Activated CD4-positive, alpha-beta T cell treated with anti-CD3 and anti-CD28 coated beads for 36 hours (primary cell): ENCODE measurements at places on chromosomes 5 and 9. TPM values are rescaled to one million over a fixed set of nuclear protein-coding genes. Genes with fewer than 3 reads are reported as not detected.

DNA sequence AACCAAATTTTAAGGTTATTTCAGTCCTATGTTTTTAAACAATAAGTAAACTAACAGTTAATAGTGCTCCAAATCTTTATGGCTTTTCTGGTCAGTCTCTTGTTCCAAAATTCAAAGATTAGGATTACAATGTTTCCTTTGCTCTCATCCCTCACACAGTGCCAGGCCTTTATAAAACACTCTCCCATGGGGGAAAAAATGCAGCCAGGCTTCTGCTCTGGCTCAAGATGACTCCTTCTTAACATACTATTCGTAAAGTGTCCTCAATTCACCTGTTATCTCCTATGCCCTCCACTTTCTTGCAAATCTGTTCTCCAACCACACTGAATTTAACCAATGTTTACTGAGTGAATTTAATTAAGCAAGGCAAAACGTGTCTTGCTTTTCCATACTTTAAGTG lies 1.4 kb downstream of the CEP120 start:
- peaks cover 35% of the 10 kb centered on the region for H3K4me1 ChIP-seq
- no peak overlapping the region for H3K27ac ChIP-seq
- peaks cover 12% of the 10 kb centered on the region for H3K36me3 ChIP-seq
- no peak overlapping the region for H3K4me3 ChIP-seq
- H3K27me3 ChIP-seq: no peaks in the 10 kb centered on the region
- DNase-seq: no peak

DNA sequence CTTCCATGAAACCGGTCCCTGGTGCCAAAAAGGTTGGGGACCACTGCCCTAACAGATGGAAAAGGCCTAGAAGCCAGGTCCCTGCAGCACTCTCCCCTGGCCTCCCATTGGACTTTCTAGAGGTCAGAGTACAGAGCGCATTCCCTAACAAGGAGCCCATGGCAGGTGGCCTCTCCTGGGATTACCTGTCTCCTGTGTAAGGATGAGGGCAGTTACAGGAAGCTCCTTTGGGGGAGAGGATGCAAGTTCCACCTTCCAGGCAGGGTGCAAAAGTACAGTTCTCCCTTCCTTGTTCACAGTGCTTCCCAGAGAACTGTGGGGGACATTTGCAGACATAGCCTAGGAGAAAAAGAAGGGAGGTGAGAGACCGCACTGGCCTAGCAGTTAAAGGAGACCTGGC lies 62.4 kb downstream of the SLC36A1 start:
- no peaks in the 10 kb centered on the region for H3K27me3 ChIP-seq
- no peaks in the 10 kb centered on the region for H3K36me3 ChIP-seq

The IL33 gene
- total RNA-seq: not detected

The TTLL11 gene
- total RNA-seq: 1.3 TPM

DNA sequence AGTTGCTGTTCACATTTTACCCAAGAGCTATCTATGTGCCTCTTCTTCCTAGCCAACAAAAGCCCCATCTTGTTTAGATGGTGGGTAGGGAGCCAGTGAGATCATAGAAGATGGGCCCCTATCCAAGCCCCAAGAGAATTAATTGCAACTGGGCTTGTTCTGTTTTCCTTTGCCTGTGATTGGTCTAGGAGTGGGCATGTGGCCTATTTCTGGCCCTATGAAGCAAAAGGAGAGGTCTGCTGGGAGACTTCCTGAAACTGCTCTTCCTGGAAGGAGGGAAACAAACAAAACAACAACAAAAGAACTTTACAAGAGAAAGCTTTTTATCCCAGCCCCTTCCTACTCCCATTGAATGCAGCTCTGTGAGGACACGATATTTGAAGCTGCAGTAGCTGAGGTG lies 32.5 kb upstream of the ALDOB start:
- no peaks in the 10 kb centered on the region for H3K36me3 ChIP-seq
- peaks cover 33% of the 10 kb centered on the region for H3K27me3 ChIP-seq
- no peak for DNase-seq
- no peak overlapping the region for H3K4me3 ChIP-seq
- H3K27ac ChIP-seq: no peak overlapping the region

DNA sequence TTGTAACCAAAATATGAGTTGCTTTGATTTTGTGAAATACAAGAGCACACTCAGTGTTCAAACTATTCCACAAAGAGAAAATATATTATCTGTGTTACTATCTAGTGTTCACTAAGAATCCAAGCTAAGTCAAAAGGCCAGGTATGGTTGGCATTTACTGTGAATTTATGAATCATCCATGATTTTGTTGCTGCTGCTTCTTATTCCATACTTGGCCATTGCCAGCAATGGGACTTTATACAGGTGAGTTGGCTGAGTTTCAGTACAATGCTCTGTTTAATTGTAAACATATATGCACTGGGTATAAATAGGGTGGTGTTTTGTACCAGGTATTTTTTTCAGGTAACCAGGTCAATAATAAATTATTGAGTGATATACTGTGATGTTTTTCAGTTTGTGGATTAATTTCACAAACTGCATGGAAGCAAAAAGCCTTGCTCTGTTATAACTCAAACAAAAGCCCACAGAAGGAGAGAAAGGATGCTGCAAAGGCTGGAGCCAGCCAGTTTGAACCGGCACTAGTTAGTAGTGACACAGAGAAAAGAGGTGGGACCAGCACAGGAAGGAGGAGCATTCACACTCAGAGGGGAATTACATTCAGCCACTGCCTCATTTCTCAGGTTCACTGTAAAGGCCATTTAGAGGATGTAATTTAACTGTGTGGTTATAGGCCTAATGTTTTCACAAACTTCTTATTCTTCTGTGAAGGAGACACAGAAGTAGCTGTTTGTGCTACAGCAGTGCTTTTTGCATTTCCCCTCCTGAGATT lies 381.8 kb downstream of the ADGRV1 start:
- H3K27me3 ChIP-seq: no peaks in the 10 kb centered on the region
- DNase-seq: peak; percentile 78
- H3K36me3 ChIP-seq: no peaks in the 10 kb centered on the region
- H3K27ac ChIP-seq: peak overlapping the region; percentile 69
- no peak overlapping the region for H3K4me3 ChIP-seq

The CTSV gene
- total RNA-seq: 0.74 TPM

The HMMR gene
- 94.1 TPM for total RNA-seq

The PHF24 gene
- 0.18 TPM for total RNA-seq

The LHX3 gene
- not detected for total RNA-seq

DNA sequence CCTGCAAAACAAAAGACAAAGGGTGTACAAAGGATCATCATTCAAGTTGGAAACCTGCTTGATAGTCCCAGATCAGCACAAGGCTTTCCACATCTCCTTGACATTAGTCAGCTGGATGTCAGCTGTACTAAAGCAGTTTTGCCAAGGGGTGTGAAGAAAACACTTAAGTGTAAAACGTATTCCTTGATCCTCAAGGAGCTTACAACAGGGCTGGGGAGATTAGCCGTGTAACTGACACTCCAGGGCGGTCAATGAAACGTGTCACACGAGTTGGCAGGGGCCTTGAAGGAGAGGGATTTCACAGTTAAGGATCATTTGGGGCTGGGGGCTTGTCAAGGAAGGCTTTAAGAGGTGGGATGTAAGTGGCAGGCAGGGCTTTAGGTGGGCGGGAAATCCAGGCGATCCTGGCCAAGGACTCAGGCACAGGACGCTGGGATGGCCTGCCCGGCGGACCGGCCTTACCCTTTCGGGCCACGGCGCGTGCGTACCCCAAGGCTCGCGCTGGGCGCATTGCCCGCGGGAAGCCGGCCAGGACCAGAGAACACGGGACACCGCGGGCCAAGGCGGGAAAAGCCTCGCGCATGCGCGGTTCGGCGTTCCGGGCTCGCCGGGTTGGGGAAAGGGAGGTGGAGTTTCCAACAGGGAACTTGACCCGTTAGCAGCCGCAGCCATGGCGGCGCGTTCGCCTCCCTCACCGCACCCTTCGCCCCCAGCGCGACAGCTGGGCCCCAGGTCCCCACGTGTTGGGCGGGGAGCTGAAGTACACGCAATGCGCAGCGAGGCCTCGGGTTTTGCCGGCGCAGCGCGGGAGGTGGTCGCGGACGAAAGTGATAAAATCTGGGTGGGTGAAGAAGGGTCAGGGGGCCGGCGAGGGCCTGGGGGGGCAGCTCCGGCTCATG lies at the start of gene CNTLN:
Gene CNTLN (plus strand): TSS at position 645 of the 899 bp plus-strand sequence. CDS start 26 bp downstream, at position 671.
- DNase-seq: peak; percentile 71
- H3K27ac ChIP-seq: peak within 1 kb of the TSS; percentile 47
- peaks cover 10% of the 10 kb centered on the region for H3K4me1 ChIP-seq
- peaks cover 4% of the 10 kb centered on the region for H3K36me3 ChIP-seq
- peak within 1 kb of the TSS; percentile 73 for H3K4me3 ChIP-seq
- peaks cover 31% of the 10 kb centered on the region for H3K27me3 ChIP-seq

The CXCL14 gene
- not detected for total RNA-seq

The CCDC192 gene
- not detected for total RNA-seq

The SMIM3 gene
- 16.9 TPM for total RNA-seq

- H3K27me3 ChIP-seq: peaks cover 12% of the 10 kb centered on the region
- no peak for DNase-seq
- no peaks in the 10 kb centered on the region for H3K36me3 ChIP-seq
These were observed 316.5 kb downstream of the ICE1 start for GRCh38 chr5:5738797-5739489.

The TMEM252 gene
- total RNA-seq: not detected

GRCh38 chr5:135831851-135832555 lies 2.5 kb upstream of the SLC25A48 start:
- no peak for DNase-seq
- H3K36me3 ChIP-seq: no peaks in the 10 kb centered on the region
- H3K27ac ChIP-seq: no peak overlapping the region
- H3K4me3 ChIP-seq: no peak overlapping the region
- peaks cover 52% of the 10 kb centered on the region for H3K27me3 ChIP-seq

- no peak overlapping the region for H3K27ac ChIP-seq
- H3K4me3 ChIP-seq: no peak overlapping the region
- no peak for DNase-seq
These were observed 72.1 kb upstream of the CHD1 start for GRCh38 chr5:99000876-99001275.

- no peak for DNase-seq
- no peak overlapping the region for H3K4me3 ChIP-seq
- no peaks in the 10 kb centered on the region for H3K4me1 ChIP-seq
- H3K27ac ChIP-seq: no peak overlapping the region
These were observed 20.0 kb upstream of the SCGB3A1 start for GRCh38 chr5:180611140-180611850.

GRCh38 chr9:92635760-92636159 lies 34.2 kb downstream of the IPPK start:
- no peak overlapping the region for H3K27ac ChIP-seq
- peaks cover 6% of the 10 kb centered on the region for H3K4me1 ChIP-seq
- no peaks in the 10 kb centered on the region for H3K27me3 ChIP-seq
- H3K4me3 ChIP-seq: no peak overlapping the region
- no peak for DNase-seq
- peaks cover 37% of the 10 kb centered on the region for H3K36me3 ChIP-seq

The IL3 gene
- 11.6 TPM for total RNA-seq

GRCh38 chr5:75009556-75010345 lies 42.6 kb downstream of the GCNT4 start:
- DNase-seq: no peak
- no peak overlapping the region for H3K27ac ChIP-seq
- peaks cover 6% of the 10 kb centered on the region for H3K36me3 ChIP-seq

DNA sequence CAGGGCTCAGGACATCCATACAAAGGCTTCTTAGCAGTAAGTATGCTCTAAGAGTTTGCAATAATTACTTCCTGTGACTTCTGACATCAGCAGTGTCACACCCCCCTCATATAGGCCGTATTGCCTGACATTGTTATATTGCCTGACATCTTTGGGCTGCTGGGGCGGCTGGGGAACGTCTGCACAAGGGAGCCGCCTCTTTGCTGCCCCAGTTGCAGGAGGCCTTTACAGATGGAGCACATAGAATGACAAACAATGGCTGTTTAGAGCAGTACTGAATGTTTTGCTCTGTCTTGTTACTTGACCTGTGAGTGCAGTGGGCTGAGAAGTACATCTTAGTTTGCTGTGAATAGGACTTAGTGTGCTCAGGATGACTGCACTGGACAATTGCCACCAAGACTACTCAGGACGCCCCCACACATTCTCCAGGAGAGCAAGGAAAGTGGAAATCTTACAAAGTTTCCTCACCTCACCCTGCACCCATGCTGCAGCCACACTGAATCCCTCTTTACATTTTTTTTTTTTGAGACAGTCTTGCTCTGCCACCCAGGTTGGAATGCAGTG lies 65.4 kb upstream of the SPOCK1 start:
- DNase-seq: no peak
- no peak overlapping the region for H3K4me3 ChIP-seq
- peaks cover 7% of the 10 kb centered on the region for H3K27me3 ChIP-seq
- H3K4me1 ChIP-seq: no peaks in the 10 kb centered on the region
- no peaks in the 10 kb centered on the region for H3K36me3 ChIP-seq

- no peak for DNase-seq
- no peak overlapping the region for H3K27ac ChIP-seq
- no peaks in the 10 kb centered on the region for H3K36me3 ChIP-seq
These were observed 53.7 kb downstream of the MARCHF3 start for GRCh38 chr5:126976520-126977172.

GRCh38 chr5:169081000-169081724 lies 219.8 kb downstream of the SLIT3 start:
- no peak overlapping the region for H3K4me3 ChIP-seq
- no peaks in the 10 kb centered on the region for H3K36me3 ChIP-seq
- no peaks in the 10 kb centered on the region for H3K27me3 ChIP-seq
- DNase-seq: no peak

The SLC25A2 gene
- total RNA-seq: 0.27 TPM

GRCh38 chr5:10306114-10306513 lies 1.6 kb downstream of the CMBL start:
- no peak for DNase-seq
- H3K4me3 ChIP-seq: no peak overlapping the region
- H3K36me3 ChIP-seq: no peaks in the 10 kb centered on the region
- H3K4me1 ChIP-seq: peaks cover 16% of the 10 kb centered on the region

The ADAMTS6 gene
- 1.3 TPM for total RNA-seq

The LCN12 gene
- 1.1 TPM for total RNA-seq

- H3K27me3 ChIP-seq: no peaks in the 10 kb centered on the region
- peak overlapping the region; percentile 47 for H3K27ac ChIP-seq
- DNase-seq: no peak
- H3K36me3 ChIP-seq: peaks cover 30% of the 10 kb centered on the region
- no peak overlapping the region for H3K4me3 ChIP-seq
These were observed 7.9 kb downstream of the TRMT10B start for GRCh38 chr9:37761511-37761910.

DNA sequence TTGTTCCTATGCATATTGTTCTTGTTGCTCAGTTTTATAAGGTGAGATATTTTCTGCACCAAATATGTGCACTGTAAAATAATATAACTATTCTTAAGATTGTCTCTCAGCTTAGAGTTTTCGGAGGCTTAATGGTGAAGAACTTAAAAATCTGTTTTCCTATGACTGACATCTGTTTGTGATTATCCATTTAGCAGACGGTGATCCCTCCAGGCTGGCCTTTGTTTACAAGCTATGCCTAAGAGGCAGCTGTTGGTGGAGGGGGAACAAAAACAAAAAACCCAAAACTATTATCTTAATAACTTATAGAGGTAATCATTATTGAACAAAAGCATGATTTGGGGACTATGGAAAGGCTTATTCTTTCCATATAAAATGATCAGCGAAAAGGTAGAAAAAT lies 658 bp downstream of the PDCD1LG2 start:
- H3K27me3 ChIP-seq: no peaks in the 10 kb centered on the region
- H3K36me3 ChIP-seq: peaks cover 5% of the 10 kb centered on the region
- DNase-seq: no peak
- peak overlapping the region; percentile 64 for H3K4me3 ChIP-seq
- H3K27ac ChIP-seq: peak overlapping the region; percentile 89
